Urinary bladder (tissue), 4 donors: ENCODE measurements at places on chromosomes 1 and 21. TPM values are rescaled to one million over a fixed set of nuclear protein-coding genes. Genes with fewer than 3 reads are reported as not detected.

The OR10J1 gene
- not detected for total RNA-seq

The TSSK3 gene
- total RNA-seq: 0.79 TPM

The LRRC71 gene
- total RNA-seq: 0.16 TPM

The SLC5A3 gene
- 46.9 TPM for total RNA-seq

The TEX38 gene
- not detected for total RNA-seq

The LDLRAD2 gene
- 0.63 TPM for total RNA-seq

The ST6GALNAC5 gene
- 42.5 TPM for total RNA-seq

DNA sequence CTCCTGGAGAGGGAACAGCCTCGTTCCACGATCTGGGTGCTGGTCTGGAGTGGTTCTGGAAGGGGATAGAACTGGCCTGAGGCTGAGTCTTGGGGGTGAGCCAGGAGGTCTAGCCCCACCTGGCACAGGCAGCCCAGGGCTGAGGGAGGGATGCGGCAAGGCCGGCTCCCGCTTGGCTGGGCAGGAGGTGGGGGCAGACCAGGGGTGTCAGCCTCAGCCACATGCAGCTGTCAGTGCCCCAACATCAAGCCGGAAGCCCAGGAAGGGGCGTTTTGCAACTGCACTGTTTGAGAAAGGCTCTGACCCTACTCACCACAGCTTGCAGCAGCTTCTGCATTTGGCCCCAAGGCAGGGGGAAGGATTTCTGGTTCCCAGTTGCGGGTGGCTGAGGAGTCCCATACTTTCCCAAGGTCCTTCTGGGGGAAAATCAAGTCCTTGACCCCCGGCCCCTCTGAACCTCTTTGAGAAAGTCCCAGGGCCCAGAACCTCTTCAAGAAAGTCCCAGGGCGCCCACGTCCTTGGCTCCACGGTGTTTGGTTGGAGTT, 2.0 kb downstream of the EFHD2 start:
- DNase-seq: no peak

DNA sequence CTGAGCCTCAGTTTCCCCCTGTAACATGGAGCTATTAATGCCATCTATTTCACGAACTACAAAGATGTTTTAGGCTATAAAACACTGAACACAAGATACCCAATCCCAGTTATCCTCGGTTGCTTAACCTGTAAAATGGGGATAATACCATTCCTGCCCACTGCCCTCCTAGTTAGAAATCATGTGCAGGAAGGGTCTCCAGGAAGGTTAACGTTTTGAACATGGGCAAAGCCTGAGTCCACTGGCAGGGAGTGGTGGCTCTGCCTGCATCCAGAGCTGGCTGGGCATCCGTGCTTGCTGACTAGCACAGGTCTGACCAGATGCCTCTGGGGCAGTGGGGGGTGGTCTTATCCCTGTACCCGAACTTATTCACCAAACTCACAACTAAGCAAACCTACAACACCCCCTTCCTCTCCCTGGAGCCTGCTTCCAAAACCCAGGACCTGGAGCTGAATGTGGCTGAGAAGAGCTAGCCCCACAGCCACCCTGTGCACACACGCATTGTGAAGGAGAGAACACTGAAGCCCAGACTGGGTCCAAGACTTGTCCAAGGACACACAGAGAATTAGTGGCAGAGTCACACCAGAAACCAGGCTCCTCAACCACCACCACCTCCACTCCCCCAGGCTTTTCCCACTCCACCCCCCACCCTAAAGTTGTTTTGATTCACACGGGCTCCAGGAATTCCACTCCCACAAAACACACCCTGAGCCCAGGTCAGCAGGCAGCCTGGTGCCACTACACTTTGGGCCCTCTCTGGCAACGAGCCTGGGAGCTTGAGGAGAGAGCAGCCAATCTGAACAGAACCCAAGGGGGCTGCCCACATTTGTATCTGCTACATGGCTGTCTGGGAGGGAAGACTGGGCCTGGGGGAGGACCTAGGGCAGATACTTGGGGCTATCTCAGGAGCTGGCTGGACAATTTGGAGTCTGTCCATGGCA, 1.6 kb downstream of the E2F2 start:
- no peak for DNase-seq

GRCh38 chr21:45088116-45088515, 13.7 kb downstream of the ADARB1 start:
- DNase-seq: no peak

DNA sequence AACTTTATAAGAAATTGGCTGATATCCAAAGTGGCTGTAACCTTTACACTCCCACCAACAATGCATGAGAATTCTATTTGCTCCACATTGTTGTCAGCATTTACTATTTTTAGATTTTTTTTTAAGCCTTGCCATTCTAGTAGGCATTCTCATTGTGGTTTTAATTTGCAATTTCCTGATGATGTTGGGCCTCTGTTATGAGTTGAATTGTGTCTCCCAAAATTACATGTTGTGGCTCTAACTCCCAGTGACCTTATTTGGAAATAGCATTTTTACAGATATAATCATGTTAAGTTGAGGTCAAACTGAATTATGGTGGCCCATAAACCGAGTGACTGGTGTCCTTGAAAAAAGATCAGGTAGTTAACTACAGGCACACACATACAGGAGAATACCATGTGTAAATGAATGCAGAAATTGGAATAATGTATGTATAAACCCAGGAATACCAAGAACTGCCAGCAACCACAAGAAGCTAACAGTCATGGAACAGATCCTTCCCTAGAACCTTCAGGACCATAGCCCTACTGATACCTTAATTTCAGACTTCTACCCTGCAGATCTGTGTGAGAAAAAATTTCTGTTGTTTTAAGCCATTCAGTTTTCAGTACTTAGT, 348.8 kb upstream of the DAB1 start:
- no peak for DNase-seq

- DNase-seq: no peak
These were observed 52.8 kb downstream of the ELK4 start for GRCh38 chr1:205578780-205579571.

DNA sequence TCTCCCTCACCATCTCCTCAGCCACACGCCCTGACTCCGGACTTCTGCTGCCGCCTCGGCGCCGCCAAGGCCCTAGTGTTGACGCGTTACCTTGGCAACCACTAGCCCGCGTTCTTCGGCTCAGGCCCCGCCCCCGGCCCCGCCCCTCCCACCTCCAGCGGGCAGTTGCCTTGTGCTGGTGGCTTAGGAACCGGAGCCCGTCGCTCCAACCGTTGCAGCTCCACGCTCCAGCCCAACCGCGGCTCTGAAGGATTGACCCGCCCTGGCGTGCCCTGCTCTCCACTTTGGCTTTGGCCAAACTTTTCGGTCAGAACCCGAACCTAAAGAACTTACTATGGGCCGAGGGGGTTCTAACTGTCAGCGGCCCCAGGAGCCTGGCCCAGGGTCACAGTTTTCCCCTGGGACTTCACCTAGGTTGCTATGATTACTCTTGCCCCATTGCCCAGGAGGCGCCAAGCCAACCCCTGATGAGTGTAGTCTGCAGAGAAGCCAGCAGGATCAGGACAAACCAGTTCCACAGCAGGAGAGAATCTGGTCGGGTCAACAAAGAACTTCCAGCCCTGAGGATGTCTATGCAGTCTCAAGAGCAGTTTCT, at the start of gene CFAP45:
Gene CFAP45 (minus strand): TSS at position 80 of the 595 bp plus-strand sequence. CDS start 67 bp downstream, at position 13.
- DNase-seq: no peak

DNA sequence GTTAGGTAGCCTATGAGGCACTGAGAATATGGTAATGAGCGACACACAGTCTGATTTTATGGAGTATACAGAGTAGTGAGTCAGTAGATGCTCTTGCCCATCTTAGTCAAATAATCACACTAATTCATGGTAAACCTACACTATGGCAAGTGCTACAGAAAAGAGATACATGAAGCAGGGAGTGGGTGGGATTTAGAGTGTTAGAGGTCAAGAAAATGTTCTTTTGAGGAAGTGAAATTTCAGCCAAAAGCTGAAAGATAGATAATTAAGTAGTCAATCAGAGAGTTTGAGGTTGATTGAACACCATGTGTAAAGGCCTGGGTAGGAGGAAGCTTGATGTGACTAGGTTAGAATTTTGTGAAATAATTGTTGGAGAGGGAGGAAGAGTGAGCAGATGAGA, 14.7 kb downstream of the MDM4 start:
- DNase-seq: no peak

- DNase-seq: no peak
These were observed 1.7 kb upstream of the HLX start for GRCh38 chr1:220877377-220878095.

DNA sequence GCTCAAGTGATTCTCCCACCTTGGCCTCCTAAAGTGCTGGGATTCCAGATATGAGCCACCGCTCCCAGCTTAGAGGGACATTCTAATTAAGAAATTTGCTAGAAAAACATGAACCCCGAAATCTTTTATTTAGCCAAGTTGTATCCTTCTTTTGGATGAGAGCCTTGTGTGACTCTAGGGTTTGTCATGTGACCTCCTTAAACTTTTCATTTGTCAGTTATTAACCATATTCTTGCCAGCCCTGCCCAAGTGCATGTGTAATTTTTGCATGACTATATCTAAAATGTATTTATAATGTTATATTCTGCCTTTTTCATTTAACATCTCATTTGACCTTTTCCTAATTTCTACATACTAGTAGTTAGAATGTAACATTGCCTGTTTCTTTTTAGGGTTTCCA, 1.9 kb downstream of the UTP25 start:
- no peak for DNase-seq

- DNase-seq: no peak
These were observed 53.6 kb upstream of the MUTYH start for GRCh38 chr1:45393718-45394302.

- no peak for DNase-seq
These were observed 42.5 kb downstream of the PLPPR5 start for GRCh38 chr1:98962156-98962555.
